ENCODE measurements at places on chromosomes 1 and 21.

DNA sequence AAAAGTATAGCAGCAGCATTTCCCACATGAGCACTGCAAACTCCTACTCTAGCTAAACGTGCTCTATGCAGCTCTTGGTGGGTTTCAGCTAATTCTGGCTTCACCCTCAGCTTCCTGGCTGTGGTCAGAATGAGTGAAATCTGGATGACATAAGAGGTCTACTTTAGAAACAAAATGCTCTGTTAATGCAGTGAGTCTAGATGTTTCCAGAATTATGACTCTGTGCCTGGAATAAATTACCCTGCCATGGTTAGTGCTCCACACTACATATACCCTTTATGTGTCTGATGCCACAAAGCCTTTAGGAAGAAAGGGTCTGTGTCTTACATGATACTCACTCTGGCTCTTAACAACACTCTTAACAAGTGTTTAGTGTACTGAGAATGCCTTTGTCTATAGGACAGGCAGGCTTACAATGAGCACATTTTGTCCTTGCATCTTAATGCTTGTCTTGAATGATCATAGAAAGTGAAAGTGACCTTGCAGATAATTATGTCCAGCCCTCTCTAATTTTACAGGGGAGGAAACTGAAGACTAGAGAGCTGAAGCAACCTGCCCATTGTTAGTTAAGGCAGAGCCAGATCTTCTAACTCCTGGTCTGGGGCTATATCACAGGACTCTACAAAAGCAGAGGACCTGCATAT, 9.2 kb downstream of the S100A10 start:
- no peak for DNase-seq

GRCh38 chr1:186828611-186829454, at the start of gene PLA2G4A:
TSS of gene PLA2G4A (plus strand) at chr1:186828949. CDS start at chr1:186854355, 25,406 bp downstream.
- peak; percentile 42 for DNase-seq

DNA sequence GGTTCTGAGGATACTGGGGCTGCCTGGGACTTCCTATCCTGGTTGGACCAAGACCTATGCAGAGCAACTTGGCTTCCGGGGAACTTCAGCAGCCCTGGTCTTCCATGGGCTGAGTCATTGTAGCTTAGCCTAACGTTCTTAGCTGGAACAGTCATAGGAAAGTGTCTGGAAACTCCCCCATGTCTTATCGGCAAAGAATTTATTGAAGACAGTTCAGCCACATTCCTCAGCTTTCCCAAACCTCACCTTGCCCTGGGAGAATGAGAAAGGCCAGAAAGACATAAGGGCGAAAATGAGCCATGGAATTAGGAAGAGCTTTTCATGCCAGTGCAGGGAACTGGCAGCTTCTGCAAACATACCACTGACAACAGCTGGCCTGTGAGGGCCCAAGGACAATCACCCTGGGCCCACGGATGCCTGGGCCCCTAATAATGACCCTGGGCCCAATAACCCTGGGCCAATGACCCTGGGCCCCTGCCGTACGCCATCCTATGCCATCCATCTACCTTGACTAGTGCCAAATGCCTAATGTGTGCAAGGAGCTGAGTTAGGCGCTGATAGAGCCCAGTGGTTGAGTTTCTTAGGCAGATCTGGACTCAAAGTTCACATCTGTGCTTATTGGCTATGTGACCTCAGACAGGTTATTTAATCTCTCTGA, 114.4 kb upstream of the GADD45A start:
- peak; percentile 40 for DNase-seq

DNA sequence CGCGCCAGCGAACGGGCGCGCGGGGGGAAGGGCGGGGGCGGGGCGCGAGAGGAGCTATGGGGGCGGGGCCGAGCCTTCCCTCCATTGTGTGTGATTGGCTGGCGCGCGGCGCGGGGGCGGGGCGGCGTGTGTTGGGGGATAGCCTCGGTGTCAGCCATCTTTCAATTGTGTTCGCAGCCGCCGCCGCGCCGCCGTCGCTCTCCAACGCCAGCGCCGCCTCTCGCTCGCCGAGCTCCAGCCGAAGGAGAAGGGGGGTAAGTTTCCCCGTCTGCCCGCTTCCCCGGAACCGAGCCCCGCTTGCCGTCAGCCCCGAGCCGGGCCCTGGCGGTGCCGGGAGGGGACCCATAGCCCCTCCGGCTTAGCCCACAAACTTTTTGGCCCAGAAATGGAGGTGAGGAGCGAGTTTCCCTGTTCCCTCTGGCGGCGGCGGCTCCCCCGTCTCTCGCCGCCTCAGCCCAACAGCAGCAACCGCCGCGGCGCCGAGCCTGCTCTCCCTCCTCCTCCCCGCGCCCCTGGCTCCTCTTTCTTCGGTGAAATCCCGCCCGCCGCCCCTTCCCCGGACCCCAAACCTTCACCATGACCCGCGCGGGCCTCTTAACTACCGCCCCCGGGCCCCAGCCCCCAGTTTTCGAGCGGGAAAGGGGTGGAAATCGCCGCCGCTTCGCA, at the start of gene H3-3A:
TSS of gene H3-3A (plus strand) at position 159 of the 666 bp plus-strand sequence. CDS start 1,636 bp downstream, outside the sequence.
- peak; percentile 87 for DNase-seq

- DNase-seq, result no peak
These were observed 226.7 kb upstream of the POU3F1 start for GRCh38 chr1:38273196-38273804.

DNA sequence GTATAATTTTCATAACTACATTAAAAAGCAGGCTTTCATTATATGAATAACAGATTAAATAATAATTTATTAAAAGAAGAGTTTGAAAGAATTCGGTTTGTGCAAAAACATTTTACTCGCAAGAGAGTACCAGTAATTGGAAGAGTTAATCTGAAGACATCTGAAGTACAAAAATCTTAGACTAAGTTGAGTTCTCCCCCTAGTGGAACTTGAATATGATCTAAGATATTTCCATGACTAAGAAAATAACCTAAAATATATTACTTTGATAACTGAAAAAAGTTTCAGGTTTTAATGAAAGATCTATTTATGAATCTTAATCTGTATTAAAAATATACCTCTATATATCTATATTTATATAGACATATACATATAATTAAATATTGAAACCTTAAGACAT, 112.5 kb upstream of the GFI1 start:
- no peak for DNase-seq

DNA sequence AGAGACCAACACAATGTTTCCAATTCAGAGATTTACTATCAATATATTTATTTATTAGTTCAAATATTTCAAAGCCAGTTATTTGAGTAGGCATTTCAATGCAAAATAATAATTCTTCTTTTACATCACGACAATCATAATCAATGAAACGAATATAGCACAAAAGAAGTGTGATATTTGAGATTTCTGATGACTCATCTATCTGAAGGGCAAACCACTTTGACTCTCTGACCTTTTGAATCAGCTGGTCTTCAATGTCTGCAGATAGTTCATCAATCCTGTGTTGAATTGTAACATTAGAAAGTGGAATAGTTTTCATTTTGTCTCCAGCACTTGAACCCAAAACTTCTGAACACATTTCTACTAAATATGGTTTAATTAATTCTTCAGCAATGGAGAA, 3.0 kb upstream of the TMEM35B start:
- no peak for DNase-seq

DNA sequence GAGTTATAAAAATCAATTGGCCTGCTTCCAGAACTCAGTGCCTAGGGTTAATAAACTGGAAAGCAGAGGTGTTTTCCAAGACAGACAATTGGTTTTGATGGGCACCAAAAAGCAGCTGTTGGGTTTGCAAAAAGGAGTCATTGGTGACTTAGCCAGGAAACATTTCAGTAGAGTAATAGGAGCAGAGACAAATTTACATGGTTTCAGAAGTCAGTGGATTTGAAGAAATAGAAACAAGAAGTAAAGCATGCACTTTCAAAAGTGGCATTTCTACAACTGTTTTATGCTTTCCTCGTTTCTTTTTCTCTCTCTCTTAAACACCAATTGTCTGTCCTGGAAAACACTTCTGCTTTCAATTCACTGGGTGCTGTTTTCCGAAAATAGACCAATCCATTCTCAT, 87.8 kb downstream of the GLUL start:
- DNase-seq, result no peak

- no peak for DNase-seq
These were observed 1.9 kb downstream of the DMRTA2 start for GRCh38 chr1:50421366-50421748.

- peak; percentile 5 for DNase-seq
These were observed 52.7 kb downstream of the RAP1A start for GRCh38 chr1:111672331-111672730.

DNA sequence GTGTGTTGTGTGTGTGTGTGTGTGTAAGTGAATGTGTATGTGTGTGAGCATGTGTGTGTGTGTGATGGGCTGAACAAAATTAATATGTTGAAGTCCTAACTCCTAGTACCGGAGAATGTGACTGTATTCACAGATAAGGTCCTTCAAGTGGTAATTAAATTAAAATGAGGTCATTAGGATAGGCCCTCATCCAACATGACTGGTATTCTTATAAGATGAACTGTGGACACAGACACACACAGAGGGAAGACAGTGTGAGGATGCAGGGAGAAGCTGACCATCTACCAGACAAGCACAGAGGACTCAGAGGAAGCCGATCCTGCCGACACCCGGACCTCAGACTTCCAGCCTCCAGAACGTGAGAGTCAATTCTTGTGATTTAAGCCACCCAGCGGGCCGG, 91.2 kb upstream of the PGBD5 start:
- no peak for DNase-seq

DNA sequence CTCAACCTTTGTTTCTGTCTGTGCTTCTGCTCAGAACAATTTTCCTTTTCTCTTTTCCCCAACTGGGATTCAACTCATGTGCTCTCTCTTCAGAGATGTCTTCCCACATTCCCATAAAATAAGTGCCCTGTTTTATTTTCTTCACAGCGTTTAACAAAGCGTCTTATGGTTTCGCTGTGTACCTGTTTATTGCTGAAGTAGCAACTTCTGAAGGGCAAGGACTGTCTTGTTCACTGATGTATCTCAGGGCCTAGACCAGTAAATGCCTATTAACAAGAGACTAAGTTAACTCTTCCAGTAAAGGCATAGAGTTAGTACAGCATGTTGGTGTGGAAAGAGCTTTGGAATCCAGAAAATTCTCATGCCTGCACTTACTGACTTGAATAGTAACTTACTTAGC, 42.9 kb upstream of the MPZL1 start:
- DNase-seq, result no peak

GRCh38 chr1:33682371-33682770, 181.5 kb upstream of the HMGB4 start:
- DNase-seq, result no peak

- no peak for DNase-seq
These were observed 39.1 kb upstream of the KIF21B start for GRCh38 chr1:201062511-201063091.

DNA sequence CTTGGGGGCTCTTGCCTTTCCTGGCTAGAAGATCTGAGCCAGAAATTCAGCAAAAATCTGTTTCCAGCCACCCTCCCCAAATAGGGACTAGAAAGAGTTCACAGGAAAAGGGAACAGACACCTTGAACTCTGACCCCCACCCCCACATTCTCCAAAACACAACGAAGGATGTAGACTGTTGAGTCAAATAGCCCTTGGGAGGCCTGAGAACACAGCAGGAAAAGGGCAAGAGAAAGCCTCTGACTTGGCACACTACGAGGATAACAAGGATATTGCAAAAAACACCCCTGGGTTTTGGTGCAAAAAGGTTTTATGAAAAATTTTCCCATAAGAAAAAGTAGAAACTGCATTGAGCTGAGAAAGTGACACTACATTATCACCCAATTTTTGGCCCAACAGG, 1.9 kb upstream of the YRDC start:
- no peak for DNase-seq

GRCh38 chr1:16215882-16216753, 3.7 kb upstream of the ARHGEF19 start:
- DNase-seq, result peak; percentile 76

- no peak for DNase-seq
These were observed 56.4 kb downstream of the SASS6 start for GRCh38 chr1:100076319-100076718.

GRCh38 chr1:150221552-150221951, 14.4 kb downstream of the ANP32E start:
- peak; percentile 20 for DNase-seq

DNA sequence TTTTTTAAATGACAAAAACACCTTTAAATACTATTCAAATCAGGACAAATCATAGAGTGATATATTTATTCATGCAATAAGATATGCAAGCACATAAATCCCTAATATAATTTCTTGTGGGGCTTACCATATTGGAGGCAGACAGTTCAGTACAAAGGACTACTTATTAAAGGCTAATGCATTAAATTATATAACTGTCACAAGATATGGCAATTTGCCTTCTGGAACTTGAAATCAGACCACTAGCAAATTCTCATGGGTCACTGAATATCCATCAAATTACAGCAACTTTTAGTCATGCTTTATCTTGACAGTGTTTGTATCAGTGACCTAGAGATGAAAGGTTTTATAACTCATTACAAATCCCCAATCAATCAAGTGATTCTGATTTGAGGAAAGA, 54.1 kb upstream of the NCAM2 start:
- no peak for DNase-seq

DNA sequence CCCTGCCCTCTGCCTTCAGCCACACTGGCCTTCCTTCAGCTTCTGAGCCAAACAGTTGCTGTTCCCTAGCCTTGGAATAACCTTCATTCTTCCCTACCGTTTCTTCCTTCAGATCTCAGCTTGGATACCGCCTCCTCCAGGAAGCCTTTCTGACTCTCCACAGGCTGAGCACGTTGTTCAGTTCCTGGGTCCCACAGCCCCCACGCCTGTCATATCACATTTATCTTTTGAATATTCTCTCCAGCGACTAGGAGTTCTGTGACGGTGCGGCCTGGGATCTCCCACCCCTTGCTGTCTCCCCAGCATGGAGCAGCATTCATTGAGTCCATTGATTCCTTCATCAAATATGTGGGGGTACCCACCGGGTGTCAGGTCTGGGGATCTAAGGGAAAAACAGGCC, 39.2 kb downstream of the EPHA2 start:
- DNase-seq, result no peak

GRCh38 chr21:39063517-39063916, 119.7 kb downstream of the PSMG1 start:
- DNase-seq, result no peak

DNA sequence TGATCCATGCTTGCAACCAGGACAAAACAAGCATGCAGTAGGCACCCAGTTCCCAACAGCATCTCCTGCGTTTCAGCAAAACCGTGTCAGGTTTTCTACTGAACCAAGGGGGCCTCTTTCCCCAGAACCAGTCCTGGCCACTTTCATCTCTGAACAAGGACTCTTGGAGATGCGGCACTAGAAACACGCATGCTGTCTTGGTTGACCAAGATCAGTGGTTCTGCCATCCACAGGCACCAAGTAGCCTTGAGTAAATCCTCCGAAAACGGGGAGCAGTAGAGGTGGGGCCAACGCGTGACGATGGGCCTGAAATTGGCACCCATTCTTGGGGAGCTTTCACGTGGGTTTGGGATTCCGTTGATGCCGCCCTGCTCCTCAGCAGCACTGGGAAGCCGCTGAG, 62.5 kb upstream of the AJAP1 start:
- DNase-seq, result no peak

- DNase-seq, result no peak
These were observed 3.7 kb downstream of the GPR37L1 start for GRCh38 chr1:202126426-202126825.

GRCh38 chr1:156423422-156424352, 54.7 kb downstream of the RHBG start:
- no peak for DNase-seq

GRCh38 chr1:1997576-1997975, 6.0 kb downstream of the CFAP74 start:
- DNase-seq, result no peak

Data from fibroblast of the conjunctiva (primary cell).